ENCODE measurements at places on chromosomes 12 and 14.
A peak's percentile ranks its signal among the peaks of the same experiment; 100 is the strongest.

DNA sequence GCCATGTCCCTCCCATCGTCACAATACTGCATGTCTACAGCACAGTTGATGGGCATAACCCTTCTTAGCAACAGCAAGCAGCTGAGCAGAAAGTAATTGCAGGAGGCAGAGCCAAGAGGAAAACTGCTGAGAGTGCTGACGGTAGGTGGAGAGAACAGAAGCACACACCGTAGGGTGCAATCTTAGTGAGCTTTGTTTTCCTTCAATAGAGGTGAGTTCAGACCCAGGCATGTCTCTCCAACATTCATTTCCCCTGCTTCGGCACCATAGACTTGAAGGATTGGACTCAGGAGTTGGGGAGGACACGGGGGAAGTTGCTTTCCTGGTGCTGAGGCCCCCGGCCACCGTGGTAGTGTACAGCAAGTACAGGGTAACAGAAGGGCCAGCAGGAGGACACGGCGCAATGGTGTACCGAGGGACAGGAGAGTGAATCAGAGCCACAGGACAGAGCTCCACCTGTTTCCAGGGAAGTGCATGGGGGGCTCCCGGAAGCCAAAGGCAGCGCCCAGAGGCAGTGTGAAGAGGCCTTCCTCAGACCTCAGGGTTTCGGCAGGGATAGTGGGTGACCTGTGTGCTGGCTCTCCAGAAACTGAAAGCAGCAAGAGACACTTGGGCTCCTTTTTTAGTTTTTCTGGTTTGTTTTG lies 36.3 kb upstream of the SINHCAF start:
- peak; percentile 89 for DNase-seq

- no peak for DNase-seq
Measured at GRCh38 chr14:89841851-89842250, 112.7 kb downstream of the EFCAB11 start.

DNA sequence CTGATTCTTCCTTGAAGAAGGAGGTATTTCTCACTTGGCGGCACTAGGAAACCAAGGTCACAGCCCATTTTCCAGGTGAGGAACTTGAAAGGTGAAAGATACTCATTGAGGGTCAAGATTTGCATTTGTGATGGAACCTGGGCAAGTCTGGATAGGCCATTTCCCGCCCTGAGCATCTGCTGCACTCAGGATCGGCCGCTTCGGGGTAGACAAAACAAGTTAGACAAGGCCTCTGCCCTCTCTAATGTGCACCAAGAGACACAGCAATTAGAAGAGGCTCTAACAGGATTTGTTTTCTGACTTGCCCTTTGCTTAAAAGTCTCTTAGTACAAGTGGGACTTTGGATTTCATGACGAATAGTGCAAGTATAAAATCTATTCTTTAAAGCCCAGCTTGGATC lies 167.2 kb downstream of the KTN1 start:
- no peak for DNase-seq

DNA sequence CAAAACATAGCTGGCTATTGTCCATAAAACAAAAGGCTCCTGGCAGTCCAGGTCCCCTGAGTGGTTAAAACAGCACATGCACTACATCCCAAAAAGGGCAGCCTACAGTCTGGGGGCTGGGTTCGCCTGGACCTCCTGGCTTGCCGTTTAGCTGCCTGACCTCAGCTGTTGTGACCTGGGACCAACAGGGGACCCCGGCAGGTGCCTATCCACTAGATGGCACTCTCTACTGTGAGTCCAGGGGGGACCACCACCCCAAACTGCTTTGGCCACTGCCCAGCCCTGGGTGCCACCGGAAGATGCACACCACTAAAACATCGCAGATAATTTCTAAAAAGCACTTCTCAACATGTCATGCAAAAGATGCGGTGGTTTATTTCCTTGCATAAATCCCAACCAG lies 2.9 kb upstream of the RTL1 start:
- no peak for DNase-seq

GRCh38 chr12:72974954-72975555 lies 702.9 kb downstream of the TRHDE start:
- no peak for DNase-seq

GRCh38 chr12:113472191-113473121 lies 785 bp upstream of the LHX5 start:
- DNase-seq: no peak

DNA sequence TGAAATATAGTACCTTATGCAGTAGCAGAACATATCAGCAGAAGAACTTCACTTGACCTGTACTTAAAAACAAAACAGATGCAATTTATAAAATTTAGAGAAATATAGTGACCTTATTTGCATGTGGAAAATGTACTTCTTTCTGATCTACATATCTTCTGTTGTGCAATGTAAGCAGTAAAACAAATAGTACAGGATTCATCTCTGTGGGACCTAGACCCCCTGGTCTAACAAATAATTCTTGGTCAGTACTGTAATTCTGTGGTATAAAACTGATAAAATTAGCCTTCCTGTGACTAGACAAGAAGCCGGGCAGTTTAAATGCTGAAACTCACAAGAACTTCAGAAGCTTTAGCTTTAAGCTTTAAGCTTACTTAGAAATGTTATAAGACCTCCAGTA lies 21.6 kb downstream of the HIF1A start:
- no peak for DNase-seq

DNA sequence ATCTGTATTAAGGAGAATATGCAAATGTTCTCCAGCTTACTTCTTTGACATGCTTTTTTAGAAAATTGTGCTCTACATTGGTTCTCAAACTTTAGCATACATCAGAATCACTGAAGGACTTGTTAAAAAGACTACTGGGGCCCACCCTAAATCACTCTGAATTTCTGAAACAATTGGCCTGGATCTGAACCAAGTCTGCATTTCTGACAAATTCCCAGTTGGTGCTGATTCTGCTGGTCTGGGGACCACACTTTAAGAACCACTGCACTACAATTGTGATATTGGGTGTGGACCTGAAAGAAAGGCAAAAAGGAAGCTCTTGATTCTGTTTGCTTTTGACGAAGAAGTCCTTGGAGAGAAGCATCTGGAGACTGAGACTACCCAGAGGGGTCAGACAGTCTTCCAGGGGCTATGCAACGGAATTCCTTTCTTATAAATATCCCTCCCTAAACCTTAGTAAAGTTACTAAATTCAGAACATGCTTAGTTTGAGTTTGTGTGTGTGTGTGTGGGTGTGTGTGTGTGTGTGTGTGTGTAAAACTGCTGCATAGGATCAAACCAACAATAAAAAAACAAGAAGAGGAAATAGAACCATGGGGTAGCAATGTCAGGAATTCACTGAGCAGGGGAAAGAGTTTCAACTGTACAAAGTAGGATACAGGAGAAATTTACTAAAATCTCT lies 36.8 kb downstream of the EAPP start:
- DNase-seq: no peak

DNA sequence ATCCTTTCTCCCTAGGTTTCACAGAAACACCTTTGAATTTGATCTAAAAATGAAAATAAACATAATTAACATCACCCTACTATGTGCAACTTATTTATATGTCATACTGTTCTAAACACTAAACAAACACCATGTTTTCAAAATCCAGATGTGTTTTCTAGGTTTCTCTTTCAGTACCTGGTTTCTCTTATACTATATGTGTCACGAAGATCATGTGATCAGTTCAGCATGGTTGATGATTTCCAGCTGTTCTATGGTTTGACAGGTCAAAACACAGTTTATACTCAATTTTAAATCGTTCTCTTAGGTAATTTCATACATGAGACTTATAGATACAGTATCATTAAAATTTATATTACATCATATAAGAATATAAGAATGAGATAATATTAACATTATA lies 373.1 kb downstream of the SOX5 start:
- DNase-seq: no peak

DNA sequence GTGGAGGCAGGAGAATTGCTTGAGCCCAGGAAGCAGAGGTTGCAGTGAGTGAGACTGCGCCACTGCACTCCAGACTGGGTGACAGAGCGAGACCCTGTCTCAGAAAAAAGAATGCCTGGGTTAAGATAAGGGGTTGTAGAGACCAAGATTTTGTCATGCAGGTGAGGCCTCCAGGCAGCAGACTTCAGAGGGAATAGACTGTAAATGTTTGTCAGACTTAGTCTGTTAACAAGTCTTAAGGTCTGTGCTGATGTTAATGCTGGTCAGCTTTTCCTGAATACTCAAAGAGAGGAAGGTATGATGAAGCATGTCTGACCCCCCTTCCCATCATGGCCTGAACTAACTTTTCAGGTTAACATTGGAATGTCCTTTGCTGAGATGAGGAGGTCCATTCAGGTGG lies 83.0 kb upstream of the FUT8 start:
- DNase-seq: no peak

GRCh38 chr12:50197297-50197727 lies 30.1 kb upstream of the CERS5 start:
- peak; percentile 41 for DNase-seq

GRCh38 chr12:117572755-117573154 lies 211.3 kb upstream of the NOS1 start:
- no peak for DNase-seq

- DNase-seq: no peak
Measured at GRCh38 chr14:51432302-51432948, 192.4 kb downstream of the TMX1 start.

GRCh38 chr14:33699300-33699983 lies 251.4 kb downstream of the EGLN3 start:
- no peak for DNase-seq

- no peak for DNase-seq
Measured at GRCh38 chr12:47987411-47988072, 16.7 kb downstream of the COL2A1 start.

DNA sequence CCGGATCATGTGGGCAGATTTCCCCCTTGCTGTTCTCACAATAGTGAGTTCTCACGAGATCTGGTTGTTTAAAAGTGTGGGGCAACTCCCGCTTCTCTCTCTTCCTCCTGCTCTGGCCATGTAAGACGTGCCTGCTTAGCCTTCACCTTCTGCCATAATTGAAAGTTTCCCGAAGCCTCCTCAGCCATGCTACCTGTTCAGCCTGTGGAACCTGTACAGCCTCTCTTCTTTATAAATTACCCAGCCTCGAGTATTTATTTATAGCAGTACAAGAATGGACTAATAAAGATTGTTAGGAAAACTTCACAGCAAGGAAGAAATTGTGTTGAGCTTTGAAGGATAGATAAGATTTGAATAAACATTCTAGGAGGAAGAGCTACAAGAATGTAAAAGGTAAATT lies 52.1 kb downstream of the KDM5A start:
- no peak for DNase-seq

DNA sequence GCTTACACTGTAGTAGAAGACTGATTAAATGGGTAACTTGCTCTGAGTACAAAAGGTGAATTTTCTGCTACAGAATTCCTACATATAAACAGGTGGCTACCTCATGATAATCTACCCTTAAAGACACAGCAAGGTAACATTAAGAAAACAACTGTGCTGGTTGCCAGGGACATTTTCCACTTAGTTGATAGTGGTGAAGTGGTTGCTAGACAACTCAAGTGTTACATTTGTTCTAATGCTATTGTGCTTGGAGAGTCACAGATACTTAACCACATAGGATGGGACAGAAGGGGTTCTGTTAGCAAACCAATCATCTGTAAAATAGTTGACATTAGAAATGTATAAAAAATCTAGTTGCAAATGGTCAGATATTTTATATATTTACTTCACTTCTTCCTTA lies 870.3 kb upstream of the SEL1L start:
- peak; percentile 95 for DNase-seq

DNA sequence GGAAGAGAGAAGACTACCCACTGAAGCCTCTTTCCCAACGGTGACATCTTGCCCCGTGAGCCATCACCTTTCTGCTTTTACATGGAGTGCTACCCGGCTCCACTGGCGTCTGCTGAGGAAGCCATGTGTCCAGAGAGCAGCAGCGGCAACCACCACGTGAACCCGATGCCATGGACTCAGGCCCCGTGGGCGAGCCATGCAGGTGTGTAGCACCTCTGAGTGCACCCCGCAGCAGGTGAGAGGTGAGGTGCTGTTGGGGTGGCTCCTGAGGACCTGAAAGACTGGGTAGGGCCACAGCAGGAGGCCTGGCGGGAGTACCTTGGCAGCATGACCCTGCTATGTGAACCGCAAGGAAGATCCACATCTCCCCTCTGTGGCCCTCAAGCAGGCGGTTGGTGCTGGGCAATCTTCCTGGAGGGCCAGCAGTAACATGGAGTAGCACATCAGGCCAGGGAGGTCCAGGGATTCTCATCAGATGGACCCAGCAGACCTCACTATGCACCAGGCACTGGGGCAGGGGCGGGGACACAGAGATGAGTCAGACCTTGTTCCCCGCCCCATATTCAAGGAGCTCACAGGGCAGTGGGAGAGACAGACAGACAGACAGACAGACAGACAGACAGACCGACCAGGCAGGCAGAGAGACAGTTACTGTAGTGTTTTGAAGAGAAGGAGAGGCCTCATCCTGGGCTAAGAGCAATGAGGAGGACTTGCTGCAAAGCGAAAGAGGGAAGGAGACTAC lies 129.6 kb downstream of the PAPOLA start:
- DNase-seq: no peak

- DNase-seq: no peak
Measured at GRCh38 chr12:67747869-67748742, 99.6 kb downstream of the DYRK2 start.

- no peak for DNase-seq
Measured at GRCh38 chr12:68631227-68631626, 20.5 kb downstream of the RAP1B start.

- DNase-seq: no peak
Measured at GRCh38 chr12:65296508-65297265, 18.2 kb downstream of the MSRB3 start.

GRCh38 chr14:95493503-95493902 lies 22.9 kb downstream of the SYNE3 start:
- DNase-seq: no peak

DNA sequence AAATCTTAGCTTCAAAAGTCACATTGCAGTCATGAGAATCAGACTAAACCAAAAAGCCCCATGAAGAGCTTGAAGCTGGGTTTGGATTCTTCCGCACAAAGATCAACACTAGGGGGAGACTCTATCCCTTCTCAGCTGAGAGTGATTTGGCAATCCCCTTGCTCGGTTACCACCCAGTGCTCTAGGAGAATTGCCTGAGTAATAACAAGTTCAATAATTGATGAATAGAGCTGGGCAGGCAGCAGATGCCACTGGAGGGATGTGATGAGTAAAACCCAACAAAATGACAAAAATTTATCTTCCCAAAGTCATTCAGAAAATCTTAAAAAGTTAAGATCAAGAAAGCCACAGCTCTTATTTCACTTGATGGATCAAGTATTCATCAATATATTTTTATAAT lies 185.6 kb upstream of the ARID2 start:
- DNase-seq: peak; percentile 5

- no peak for DNase-seq
Measured at GRCh38 chr14:55912344-55912743, 205.9 kb upstream of the PELI2 start.

DNA sequence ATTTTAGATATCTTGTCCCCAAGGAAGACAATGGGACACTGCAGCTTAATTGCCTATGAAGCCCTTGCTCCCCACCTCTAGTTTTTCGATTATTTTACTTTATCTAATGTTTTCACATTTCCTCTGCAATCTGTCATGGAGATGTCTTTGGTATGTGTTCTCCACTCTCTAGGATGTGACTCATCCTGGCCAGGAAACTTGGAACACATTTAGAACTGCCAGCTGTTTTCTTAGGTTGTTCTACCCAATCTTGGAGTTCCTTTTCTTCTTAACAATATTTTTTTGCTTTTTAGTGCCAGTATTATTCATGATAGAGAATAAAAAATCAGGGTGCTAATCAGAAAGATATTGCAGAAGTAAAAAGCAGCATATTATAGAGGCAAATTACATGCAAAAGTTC lies 101.7 kb upstream of the CLEC14A start:
- DNase-seq: no peak
